ENCODE measurements at places on chromosomes 4 and X.

GRCh38 chr4:179097741-179098140, 1655.5 kb upstream of the AGA start:
- no peak for DNase-seq

DNA sequence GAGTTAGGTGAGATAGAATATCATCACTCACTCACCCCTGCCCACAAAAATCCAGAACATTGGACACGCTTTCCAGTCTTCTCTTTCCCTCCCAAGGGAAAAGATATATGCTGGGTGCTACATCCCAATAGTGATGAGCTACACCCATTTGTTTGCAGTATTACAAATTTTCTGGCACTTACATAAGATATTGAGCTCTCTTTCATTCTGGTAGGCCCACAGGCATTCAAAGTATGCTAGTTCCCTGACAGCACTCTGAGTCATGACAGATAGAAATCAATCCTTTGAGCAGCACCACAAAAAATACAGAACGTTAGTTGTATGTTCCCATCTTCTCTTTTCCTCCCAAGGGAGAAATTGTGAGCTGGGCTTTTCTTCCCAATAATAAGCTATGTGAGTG, 477.6 kb upstream of the GRID2 start:
- no peak for DNase-seq

DNA sequence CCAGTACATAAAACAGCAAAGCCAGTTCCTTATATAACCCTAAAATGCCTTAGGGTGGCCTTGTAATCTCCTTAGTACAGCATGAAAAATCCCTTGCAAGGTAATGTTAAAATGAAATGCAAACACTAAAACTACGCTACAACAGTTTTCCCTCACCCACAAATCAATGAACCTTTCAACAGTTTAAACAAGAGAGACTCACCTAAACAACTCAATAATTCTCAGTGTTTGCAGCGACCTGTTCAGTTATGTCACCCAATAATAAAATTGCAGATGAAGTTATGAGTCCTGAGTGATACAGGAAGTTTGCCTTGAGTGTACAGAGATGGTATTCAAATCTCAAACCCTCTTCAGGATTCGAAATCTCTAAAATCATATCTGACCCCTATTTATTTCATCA, 25.3 kb downstream of the TSPAN5 start:
- no peak for DNase-seq

DNA sequence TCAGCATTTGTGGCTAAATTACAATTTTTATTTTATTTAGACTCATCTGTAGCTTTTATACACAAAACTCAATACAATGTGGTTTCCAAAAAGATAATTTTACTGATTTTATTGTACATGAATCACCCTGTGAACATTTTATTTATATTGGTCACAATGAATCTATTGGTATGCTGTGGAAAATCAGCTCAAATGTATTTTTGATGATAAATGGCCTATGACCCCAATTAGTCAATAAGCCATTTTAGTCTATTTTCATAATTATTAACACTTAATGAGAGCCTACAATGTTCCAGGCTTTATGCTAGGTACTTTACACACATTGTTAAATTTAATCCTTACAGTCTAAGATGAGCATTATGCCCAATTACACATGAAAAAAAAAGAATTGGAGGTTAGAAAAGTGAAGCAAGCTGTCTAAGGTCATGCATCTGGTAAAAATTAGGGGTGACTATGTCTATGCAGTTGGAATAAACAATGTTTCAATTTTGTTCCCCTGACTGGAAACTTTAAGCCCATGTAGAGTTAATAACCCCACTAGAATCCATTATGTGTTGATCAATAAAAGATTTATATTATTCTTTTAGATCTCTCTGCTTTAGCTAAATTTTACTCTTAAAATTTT, 344.7 kb downstream of the PABPC4L start:
- DNase-seq, result no peak

GRCh38 chr4:90292438-90292837, 165.2 kb downstream of the CCSER1 start:
- no peak for DNase-seq

GRCh38 chr4:75717408-75717807, 7.0 kb upstream of the USO1 start:
- no peak for DNase-seq

- no peak for DNase-seq
Observed at GRCh38 chr4:7722766-7723387, 216.8 kb downstream of the AFAP1 start.

GRCh38 chrX:8684201-8684965, 47.6 kb downstream of the ANOS1 start:
- DNase-seq, result no peak

DNA sequence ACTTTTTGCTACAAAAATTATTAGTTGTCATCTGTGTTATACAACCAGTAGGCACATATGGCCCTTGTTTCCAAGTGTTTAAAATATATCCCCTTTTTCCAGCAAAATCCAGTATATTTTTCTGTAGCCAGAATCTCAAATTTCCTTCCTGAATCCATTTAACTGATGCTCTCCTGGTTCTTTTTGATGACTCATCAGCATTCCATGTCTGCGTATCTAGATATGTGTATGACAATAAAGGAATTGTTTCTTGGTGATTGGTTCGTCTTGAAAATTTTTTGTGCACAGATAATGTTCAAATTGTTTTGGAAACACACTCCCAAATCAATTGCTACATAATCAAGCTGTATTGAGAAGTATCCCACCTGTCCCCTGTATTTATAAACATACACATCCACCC, 98.3 kb downstream of the ITM2A start:
- no peak for DNase-seq

GRCh38 chrX:143788265-143788664, 67.7 kb upstream of the SPANXN2 start:
- no peak for DNase-seq

GRCh38 chr4:8860096-8860891, 11.3 kb downstream of the HMX1 start:
- DNase-seq, result no peak

GRCh38 chrX:15749642-15750610, 11.9 kb downstream of the CA5B start:
- DNase-seq, result no peak

DNA sequence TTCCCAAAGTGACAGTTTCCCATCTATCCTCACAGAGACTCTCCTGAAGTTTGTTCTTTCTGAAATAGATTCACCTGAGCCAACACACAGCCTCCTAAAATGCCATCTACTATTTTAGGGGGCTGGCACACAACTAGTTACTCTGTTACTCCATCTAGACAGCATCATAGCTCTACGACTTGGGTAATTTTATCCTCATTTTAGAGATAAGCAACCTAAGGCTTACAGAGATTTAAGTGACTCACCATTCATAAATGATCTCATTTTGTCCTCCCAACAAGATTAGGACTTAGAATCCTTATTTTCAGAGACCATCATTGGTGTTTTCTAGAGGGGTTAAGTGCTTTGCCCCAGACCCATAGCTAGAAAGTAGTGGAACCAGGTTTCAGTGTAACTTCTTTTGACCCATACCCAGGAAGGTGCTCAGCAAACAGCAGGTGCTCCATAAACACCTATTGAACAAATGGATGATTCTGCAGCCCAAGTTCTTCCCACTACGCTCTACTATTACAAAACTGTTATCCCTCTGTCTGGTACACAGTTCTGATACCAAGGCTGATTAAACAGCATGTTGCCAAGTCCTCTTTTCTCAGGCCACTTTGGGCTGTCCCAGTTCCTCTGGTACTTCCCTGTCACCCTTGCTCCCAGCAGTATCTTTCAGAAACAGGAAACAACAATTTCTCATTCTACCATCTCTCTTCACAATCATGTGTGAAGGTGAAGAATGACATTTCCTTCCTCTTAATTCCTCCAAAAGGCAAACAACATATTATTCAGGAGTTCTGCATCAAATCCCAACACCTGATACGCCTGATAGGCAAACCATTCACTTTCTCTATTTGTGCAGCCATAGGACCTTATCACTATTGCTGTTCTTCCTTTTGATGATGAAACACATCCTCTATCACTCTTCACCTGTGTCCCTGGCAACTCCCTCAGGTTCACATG, 304.7 kb upstream of the TAPT1 start:
- DNase-seq, result no peak

DNA sequence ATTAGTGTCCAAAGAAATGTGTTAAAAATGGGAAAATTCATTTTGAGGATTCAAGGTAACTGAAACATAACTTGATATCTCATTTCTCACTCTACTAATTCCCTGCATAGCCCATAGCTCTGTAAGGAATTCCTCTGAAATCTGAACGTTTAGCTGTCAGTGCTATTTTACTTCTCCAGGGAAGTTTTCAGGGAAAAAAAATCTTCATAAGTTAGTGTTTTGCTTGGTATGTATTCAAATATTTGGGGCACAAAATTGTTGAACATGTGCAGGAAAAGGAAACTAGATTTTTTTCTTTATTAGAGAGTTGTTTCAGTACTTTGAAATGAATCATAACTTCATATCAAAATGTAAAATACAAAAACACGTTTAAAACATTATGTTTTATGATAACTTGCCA, 891.4 kb downstream of the CENPC start:
- DNase-seq, result no peak

All from GM06990 (cell line).